Activated T-cell treated with anti-CD3 and anti-CD28 coated beads, Interleukin-2, amount 50 U/mL, for 24 hours (primary cell): ENCODE measurements at places on chromosomes 3 and 15.
A peak's percentile ranks its signal among the peaks of the same experiment; 100 is the strongest.

- DNase-seq = no peak
Measured at GRCh38 chr3:155018621-155019330, 61.3 kb upstream of the MME start.

- no peak for DNase-seq
Measured at GRCh38 chr15:53209396-53210042, 419.4 kb upstream of the ONECUT1 start.

DNA sequence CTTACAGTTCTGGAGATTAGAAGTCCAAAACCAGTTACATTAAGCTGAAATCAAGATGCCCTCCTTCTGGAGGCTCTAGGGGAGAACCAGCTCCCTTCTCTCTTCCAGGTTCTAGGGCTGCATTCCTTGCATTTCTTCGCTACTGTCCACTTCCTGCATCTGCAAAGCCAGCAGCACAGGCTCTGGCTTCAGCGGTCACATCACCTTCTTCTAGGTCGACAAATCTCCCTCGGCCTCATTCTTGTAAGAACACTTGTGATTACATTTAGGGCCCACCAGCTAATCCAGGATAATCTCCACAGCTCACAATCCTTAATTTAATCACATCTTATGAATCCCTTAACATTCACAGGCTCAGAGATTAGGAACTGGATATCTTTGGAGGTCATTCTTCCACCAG lies 73.8 kb downstream of the MINAR1 start:
- DNase-seq = no peak

DNA sequence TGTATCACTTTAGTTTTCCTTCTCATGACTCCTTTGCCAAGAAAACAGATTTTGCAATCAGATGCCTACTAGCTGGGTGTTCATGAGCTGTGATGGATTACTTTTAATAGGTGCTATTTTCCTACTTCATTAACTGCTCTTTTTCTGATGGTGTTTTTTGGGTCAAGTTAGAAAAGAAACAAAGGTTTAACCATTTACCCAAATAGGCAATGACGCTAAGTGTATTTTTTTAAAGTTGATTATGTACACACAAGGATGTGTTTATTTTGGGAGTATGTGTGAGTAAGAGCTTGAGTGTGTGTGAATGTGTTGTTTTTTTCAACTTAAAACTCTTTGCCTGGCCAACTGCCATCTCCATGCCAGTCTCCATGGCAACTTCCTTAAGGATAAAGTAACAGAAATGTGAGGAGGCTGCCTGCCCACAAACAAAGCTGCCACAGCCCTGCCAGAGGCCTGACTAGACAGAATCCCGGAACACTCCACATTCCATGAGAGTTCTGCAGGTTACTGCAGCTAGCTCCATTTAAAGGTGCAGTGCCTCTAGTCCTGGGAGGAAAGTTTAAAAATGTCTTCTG lies 215.6 kb upstream of the RBMS3 start:
- DNase-seq = no peak

- DNase-seq = peak; percentile 73
Measured at GRCh38 chr3:71724584-71725270, 475 bp downstream of the EIF4E3 start.

GRCh38 chr3:177229791-177230190 lies 32.5 kb upstream of the TBL1XR1 start:
- DNase-seq = no peak

DNA sequence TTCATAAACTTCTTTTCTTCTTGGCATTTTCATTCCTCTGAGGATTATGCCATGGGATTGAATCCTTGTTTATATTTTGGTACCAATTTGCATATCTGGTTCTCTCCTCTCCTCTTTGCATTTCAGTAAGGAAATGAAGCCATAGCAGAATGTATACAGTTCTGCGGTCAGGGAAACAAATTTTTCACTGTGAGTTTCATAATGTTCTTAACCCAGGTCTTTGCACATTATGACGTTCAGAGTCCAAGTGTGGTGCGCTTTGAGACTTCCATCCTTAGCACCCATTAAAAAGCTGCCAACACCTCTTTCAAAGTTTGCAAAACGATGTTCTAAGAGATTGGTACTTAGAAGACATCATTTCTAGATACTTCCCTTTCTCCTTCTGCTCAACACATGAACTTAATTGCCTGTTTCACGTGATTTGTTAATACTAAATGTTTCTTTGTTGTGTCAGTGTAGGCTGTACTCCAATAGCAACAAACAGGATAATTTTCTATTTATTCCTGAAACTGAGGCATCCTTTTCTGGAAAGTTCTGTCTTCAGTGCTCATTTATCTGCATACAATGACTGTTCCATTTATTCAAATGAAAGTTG lies 953.1 kb upstream of the NR2F2 start:
- DNase-seq = no peak

DNA sequence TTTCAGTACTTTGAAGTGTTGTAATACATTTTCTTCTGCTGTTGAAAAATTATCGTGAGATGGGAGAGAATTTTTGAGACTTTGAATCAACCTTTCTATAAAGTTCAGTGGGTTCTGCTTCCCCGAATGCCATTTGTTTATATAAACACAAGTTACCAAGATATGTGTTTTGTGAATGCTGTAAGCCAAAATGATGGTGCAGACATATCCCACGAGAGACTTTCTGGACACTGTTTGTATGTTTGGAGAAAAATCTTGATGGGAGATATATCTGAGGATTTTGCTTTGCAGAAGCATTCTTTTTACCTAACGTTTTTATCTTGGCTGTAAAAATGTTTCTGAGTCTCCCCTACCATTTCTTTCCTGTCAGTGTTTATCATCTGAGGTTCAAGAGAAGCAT lies 526.6 kb upstream of the ZNF717 start:
- DNase-seq = no peak

DNA sequence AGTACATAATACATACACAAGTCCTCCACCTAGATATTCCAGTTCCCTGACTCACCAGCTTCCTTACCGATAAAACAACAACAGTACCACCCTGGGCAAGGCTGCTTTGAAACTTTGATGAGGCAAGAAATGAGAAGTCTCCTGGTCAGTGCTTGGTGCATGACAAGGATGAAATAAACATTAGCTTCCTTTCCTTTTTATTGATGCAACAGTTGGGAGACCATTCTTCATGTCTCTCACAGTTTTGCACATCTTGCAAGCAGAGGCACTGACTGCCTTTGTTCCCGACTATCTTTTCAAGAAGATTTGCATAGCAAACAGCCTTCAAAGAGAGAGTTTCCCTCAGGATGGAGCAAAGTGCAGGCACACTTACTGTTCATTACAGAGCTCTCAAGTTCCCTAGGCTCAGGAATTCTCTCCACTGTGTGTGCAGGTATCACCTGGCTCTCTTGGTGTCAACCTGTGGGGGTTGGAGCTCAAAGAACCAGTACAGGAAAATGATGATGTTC lies 65.2 kb downstream of the MYLK start:
- DNase-seq = no peak

GRCh38 chr3:78645628-78646310 lies 1122.0 kb downstream of the ROBO1 start:
- no peak for DNase-seq

DNA sequence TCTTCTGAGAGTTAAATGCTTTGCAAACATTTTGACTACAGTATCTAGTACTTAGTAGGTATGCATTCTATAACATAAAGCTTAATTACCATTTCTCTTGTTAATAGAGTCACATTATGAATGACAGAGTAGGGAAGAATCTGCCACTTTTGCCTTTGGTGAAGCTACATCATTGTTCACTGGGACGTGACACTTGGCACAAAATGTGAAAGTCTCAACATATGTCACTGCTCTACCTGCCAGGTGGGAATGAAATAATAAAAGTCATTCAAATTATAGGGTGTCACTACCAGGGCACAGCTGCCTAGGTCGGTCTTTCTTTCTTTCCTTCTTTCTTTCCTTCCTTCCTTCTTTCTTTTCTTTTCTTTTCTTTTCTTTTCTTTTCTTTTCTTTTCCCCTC lies 17.6 kb downstream of the GPR87 start:
- DNase-seq = no peak

- DNase-seq = no peak
Measured at GRCh38 chr3:47652142-47652541, 73.5 kb upstream of the CSPG5 start.

DNA sequence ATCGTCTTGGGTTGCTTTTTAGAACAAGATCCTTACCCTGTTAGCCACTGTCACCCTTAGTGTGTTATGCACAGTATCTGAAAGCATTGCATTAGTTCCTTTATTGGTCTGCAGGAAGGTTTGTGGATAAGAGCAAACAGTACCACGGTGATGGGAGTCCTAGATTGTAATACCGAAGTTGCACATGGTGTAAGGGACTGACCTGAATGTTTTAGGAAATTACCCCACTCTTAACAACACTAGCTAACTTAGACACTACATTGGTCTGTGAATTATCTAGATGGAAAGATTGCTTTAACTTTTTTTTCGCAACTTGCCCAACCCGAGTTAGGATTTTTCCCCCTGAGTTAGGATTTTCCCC lies 1.3 kb downstream of the STT3B start:
- DNase-seq = no peak

- DNase-seq = no peak
Measured at GRCh38 chr3:120795959-120796358, 53.4 kb downstream of the GTF2E1 start.

- DNase-seq = no peak
Measured at GRCh38 chr3:31918179-31919150, 62.6 kb downstream of the OSBPL10 start.

DNA sequence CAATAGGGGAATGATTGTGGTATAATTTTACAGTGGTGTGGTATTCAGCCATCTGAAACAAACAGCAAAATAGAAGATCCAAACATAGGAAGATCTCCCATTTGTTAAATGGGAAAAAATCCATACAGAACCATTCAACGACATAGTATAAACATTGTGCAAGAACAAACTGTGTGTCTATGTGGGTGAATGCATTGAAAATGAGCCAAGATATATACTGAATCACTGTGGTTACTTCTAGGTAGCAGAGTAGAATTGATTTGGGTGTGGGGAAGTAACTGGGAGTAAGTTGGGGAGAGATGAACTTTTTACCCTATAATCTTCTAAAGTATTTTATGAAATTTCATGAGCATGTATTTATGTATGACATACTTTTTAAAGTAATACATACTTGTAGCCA lies 123.1 kb upstream of the UMPS start:
- DNase-seq = no peak

DNA sequence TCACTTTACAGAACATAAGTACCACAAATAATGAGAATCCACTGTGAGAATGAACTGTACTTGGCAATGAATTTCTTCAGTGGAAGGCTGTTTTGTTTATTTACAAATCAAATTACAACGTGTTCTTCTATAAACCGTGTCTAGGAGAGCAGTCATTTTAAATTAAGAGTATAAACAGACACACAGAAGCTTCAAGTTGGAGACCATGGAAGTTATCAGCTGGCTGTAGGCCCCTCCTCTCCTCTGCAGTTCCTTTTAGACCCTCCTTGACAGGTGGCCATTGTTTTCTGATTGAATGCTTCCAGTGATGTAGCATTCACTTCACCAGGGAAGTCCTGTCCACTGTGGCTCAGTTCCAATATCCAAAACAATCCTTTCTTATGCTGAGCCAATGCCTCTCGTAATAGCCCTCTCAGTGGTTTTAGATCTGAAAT lies 7.3 kb upstream of the MAPK6 start:
- DNase-seq = no peak

GRCh38 chr3:42682301-42683070 lies 2.9 kb upstream of the KLHL40 start:
- DNase-seq = no peak

DNA sequence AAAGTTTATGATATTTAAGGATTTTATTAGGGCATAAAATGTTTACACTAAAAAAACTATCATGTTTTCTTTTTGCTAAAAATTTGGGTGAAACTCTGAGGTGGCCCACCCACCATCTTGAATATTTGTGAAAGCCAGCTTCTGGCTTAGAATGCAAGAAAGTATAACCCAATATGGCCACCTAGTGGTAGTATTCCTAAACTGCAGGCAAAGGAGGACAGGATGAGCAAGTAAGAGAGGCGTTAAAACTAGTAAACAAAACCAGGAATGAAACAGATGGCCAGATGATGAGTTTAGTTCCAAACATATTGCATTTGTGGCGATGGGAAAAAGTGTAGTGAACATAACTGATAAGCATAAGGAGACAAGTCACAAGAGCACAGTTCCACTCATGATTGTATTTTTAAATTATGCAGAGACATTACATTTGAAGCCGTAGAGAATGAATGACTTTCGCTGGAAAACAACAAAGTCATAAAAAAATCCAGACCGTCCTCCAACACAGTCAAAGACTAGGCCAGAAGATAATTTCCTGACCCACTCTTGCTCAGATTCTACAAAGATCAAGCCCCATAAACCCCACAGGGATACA lies 103.3 kb upstream of the PRTG start:
- DNase-seq = no peak

DNA sequence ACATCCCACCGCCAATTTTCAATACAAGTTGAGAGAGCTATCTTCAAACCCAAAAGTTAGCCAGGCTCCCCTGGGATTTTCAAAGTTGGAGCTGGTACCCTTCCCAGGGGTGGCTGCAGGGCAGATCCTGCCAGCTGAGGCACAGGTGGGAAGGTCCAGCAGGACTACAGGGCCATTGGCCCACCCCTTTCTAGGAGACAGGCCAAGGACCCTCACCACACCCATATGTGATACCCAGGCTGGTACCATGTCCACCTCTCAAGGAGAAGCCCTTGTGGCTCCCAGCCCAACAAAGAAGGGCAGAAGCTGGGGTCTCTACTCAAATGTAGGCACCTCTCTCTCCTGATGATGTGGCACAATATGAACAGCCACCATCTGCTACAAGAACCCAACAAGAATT lies 8.0 kb downstream of the POC1A start:
- DNase-seq = no peak

DNA sequence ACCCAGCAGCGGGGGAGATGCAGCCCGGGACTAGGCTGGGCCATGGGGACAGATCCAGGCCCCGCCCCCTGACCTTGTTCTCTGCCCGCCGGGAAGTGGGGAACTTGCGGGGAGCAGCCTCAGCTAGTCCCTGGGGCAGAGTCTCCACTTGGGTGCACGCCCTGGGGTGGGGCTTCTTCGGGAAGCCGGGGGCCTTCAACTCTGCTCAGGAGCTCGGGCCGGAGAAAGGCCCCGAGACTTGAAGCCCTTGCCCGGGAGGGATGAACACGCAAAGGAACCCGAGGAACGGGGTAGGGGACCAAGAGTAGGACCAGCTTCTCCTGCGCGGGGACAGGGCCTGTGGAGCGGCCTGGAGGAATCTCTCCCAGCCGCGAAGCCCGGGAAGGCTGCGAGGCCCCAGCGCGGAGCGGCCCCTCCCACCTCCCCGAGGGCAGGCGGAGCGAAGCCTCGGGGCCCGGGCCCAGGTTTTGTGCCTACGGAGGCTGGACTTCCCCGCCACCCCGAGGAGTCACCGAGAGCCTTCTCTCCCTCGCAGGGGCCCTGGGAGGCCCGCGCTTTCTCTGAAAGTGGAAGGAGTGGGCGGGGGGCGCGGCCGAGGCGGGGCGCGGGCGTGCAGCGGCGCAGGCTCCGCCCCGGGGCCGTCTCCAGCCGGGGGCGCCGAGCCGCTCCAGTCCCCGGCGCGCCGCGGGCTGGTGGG lies at the start of gene ITPKA:
TSS of gene ITPKA (plus strand) at position 670 of the 697 bp plus-strand sequence. CDS start 54 bp downstream, outside the sequence.
- DNase-seq = peak; percentile 94

DNA sequence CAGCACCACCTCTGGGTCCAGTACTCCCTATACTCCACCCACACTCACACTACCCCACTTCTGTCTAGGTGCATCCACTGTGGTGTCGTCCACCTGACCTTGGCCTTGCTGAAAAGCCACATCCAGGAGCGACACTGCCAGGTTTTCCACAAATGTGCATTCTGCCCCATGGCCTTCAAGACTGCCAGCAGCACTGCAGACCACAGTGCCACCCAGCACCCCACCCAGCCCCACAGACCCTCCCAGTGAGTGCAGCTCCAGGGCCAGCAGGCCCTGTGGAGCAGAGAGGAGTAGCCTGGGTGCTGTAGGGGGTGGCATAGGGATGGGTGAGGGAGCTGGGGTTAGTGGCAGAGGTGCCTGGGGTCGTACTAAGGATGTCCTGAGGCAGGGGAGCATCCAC lies 19.4 kb upstream of the ALPK3 start:
- DNase-seq = no peak
